Hematopoietic multipotent progenitor cell treated with erythropoietin and hydrocortisone succinate and interleukin-3 and kit ligand, for 8 days (in vitro differentiated cells): ENCODE measurements at places on chromosomes 5 and 9.
A peak's percentile ranks its signal among the peaks of the same experiment; 100 is the strongest.

DNA sequence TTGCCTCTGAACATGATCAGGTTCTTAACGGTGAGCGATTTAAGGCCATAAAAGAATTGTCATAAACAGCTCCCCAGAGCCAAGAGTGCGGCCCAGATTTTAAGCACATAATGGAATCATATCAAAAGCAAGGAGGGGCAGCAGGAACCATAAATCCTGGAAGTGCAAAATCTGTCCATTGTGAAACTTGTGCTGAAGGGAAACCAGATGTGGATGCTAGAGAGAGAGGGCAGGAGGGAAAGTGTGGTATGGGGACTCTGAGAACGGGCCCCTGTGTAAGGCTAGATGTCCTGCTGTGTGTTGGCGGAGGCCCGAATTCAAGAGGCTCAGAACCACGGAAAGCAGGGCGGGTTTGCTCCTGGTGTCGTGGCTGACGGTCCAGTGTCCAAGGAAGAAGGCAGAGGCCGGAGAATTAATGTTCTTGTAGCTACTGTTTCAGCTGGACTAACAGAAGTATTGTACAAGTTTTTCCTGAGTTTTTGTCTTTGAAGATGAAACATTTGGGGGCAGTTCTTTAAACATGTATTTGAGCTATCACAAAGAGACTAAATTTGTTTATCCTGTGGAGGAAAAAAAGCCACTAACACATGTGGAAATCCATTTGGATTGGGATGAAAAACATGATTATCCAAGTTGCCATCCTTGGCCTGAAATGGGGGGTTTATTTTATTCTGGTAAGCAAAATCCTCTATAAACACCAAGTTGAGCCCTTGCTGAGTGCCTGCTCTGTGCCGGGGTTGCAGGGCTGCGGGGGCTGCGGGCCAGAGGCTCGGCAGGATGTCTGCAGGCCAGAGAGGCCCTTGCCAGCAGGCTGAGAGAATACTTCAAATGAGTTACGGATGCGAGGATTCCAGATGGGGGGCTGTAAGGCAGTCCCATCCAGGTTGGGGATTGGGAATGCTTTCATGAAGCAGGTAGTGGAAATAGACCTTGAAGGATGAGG lies 9.2 kb upstream of the CXCL14 start:
- no peak for DNase-seq

- DNase-seq: no peak
These were observed 45.1 kb downstream of the TGFBI start for GRCh38 chr5:136073714-136074529.

DNA sequence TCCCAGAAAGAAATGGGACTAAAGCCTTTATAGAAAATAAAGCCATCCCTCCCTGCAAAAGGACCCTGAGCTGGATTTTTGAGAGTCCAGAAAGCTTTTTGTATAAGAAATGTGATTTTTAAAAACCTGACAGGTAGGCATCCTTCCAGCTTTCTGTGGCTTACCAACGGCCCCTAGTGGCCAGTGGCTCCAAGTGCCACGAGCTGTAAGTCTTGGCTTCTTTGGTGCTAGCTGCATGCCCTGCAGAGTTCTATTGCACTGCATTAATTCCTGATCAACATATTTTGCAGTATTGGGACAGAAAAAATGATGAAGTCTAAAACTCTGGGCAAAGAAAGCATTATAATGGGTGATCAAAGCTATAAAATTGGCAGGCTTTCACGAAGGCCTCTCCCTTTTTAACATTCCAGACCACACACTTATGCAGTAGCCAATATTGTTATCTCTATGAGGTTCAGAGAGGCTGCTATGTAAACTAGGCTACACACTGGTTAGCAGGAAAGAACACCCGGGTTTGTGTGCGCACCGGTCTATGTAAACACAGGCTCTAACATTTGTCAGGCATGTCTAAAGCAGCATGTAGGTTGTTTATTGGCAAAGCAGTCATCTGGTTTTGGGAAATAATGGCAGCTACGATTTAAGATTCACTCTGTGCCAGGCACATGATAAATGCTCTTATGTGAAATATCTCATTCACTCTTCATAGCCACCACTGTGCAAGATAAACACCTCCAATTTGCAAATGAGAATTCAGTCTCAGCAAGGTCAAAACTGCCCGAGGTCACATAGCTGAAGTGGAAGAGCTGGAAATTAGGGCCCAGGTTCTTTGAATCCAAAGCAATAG lies 55.2 kb downstream of the NMUR2 start:
- peak; percentile 20 for DNase-seq

- DNase-seq: peak; percentile 29
These were observed 14.4 kb upstream of the TMOD1 start for GRCh38 chr9:97487107-97487506.

GRCh38 chr9:93459432-93459847 lies 6.1 kb upstream of the FAM120AOS start:
- peak; percentile 11 for DNase-seq

GRCh38 chr9:135805422-135806022 lies 101.8 kb downstream of the CAMSAP1 start:
- no peak for DNase-seq

DNA sequence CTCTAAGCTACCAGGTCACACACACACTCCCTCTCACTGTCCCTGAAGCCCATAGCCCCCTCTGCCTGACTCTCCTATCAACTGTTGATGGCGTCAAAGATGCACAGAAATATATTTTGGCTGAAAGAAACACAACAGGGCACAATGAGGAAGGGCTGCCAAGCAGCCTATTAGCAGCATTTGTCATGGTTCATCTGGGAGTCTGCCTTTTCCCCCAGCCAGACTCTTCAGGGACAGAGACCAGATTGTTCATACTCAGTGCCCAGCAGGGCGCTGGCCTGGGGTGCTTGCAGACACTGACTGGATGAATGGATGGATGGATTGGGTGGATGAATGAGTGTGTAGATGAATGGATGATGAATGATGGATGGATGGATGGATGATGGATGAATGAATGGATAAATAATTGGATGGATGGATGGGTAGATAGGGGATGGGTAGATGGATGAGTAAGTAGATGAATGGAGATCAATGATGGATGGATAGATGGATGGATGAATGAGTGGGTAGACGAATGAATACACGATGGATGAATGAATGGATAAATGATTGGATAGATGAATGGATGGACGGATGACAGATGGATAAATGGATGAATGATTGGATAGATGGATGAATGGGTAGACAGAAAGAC lies 90.5 kb downstream of the ADAMTS2 start:
- no peak for DNase-seq
